Heart right ventricle (tissue), 16 donors: ENCODE measurements at places on chromosomes 13 and 19. TPM values are rescaled to one million over a fixed set of nuclear protein-coding genes. Genes with fewer than 3 reads are reported as not detected.
A peak's percentile ranks its signal among the peaks of the same experiment; 100 is the strongest.

DNA sequence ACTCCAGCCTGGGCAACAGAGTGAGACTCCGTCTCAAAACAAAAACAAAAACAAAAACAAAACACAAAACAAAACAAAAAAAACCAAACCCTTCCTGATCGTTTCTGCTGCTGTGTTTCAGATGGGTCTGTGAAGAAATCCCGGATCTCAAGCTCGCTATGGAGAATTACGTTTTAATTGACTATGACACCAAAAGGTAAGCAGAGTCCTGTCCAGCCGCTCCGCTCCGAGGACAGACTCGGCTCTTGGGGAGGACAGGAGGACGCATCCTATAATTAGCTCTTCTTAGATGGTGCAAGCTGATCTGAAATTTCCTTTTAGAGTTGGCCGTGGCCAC lies 22.0 kb downstream of the DOT1L start:
- no peak for DNase-seq
- H3K27me3 ChIP-seq: no peaks in the 10 kb centered on the region
- no peaks in the 10 kb centered on the region for H3K36me3 ChIP-seq
- H3K27ac ChIP-seq: peak overlapping the region; percentile 87
- no peak overlapping the region for H3K4me3 ChIP-seq

- H3K36me3 ChIP-seq: no peaks in the 10 kb centered on the region
- DNase-seq: no peak
- no peaks in the 10 kb centered on the region for H3K4me1 ChIP-seq
- no peaks in the 10 kb centered on the region for H3K27me3 ChIP-seq
These were observed 36.0 kb upstream of the FNDC3A start for GRCh38 chr13:48939728-48940127.

GRCh38 chr19:39843919-39844793 lies 2.0 kb downstream of the FBL start:
- H3K27ac ChIP-seq: no peak overlapping the region
- no peak overlapping the region for H3K4me3 ChIP-seq
- H3K27me3 ChIP-seq: no peaks in the 10 kb centered on the region
- no peaks in the 10 kb centered on the region for H3K36me3 ChIP-seq

DNA sequence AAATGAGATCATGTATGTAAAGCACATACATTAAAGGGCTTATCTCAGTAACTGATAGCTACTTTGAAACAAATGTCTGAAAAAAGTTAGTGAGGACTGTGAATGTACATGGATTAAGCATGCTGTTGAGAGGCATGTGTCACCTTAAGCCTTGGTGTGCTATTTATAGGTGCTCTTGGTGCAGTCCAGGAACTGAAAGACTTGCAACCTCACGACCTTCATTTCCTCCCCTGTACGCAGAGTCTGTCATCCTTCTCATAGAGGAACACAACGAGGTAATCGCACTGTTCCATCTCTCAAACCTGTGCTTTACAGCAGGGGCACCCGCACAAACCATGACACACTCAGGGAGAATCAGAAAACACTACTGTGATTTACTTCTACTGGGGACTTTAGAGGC lies 65.6 kb downstream of the UFM1 start:
- peaks cover 7% of the 10 kb centered on the region for H3K4me1 ChIP-seq
- H3K27ac ChIP-seq: peak overlapping the region; percentile 60
- H3K36me3 ChIP-seq: no peaks in the 10 kb centered on the region
- DNase-seq: no peak
- H3K27me3 ChIP-seq: no peaks in the 10 kb centered on the region

GRCh38 chr13:43564952-43565351 lies 221.8 kb downstream of the ENOX1 start:
- DNase-seq: no peak
- H3K4me3 ChIP-seq: no peak overlapping the region
- no peaks in the 10 kb centered on the region for H3K27me3 ChIP-seq
- peaks cover 23% of the 10 kb centered on the region for H3K4me1 ChIP-seq

GRCh38 chr13:47129461-47129860 lies 232.6 kb upstream of the HTR2A start:
- no peaks in the 10 kb centered on the region for H3K27me3 ChIP-seq
- no peak for DNase-seq
- no peaks in the 10 kb centered on the region for H3K36me3 ChIP-seq
- no peaks in the 10 kb centered on the region for H3K4me1 ChIP-seq

DNA sequence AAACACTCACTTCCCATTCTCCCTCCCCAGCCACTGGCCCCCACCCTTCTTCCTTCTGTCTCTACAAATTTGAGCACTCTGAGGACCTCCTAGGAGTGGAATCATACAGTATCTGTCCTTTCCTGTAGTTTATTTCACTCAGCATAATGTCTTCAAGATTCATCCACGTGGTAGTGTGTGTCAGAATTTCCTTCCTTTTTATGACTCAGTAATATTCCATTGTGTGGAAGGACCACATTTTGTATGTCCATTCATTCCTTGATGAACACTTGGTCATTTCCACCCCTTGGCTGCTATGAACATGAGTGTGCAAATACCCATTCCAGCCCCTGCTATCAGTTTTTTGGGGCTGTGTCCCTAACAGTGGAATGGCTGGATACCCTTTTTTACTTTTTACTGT lies 9.8 kb downstream of the KLF2 start:
- H3K27me3 ChIP-seq: no peaks in the 10 kb centered on the region
- peaks cover 25% of the 10 kb centered on the region for H3K4me1 ChIP-seq
- H3K36me3 ChIP-seq: no peaks in the 10 kb centered on the region
- no peak overlapping the region for H3K27ac ChIP-seq
- H3K4me3 ChIP-seq: no peak overlapping the region

GRCh38 chr19:11382898-11383705 lies 1.0 kb downstream of the EPOR start:
- no peaks in the 10 kb centered on the region for H3K36me3 ChIP-seq
- no peaks in the 10 kb centered on the region for H3K27me3 ChIP-seq
- peak overlapping the region; percentile 57 for H3K4me3 ChIP-seq
- no peak overlapping the region for H3K27ac ChIP-seq
- DNase-seq: peak; percentile 58

Gene OVOL3
- total RNA-seq: not detected

Gene RINL
- total RNA-seq: 1.9 TPM

Gene ZNF563
- 3.2 TPM for total RNA-seq

Gene KIR3DL1
- not detected for total RNA-seq
